NCI-H460 (cell line): ENCODE measurements at places on chromosomes 4 and X. TPM values are rescaled to one million over a fixed set of nuclear protein-coding genes. Genes with fewer than 3 reads are reported as not detected.
A peak's percentile ranks its signal among the peaks of the same experiment; 100 is the strongest.

COX7B2 gene
- total RNA-seq = not detected in 2 replicates

GRCh38 chr4:38045289-38045988 is 85.2 kb downstream of the PTTG2 start:
- DNase-seq = no peak

DNA sequence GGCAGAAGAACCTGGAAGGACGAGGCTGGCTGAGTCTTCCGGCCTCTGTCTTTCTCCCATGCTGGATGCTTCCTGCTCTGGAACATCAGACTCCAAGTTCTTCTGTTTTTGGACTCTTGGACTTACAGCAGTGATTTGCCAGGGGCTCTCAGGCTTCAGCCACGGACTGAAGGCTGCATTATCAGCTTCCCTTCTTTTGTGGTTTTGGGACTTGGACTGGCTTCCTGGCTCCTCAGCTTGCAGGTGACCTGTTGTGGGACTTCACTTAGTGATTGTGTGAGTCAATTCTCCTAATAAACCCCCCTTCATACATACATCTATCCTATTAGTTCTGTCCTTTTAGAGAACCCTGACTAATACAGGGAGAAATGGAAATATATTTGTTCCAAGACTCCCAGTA is 265.8 kb downstream of the PCDH18 start:
- DNase-seq = no peak

- DNase-seq = no peak
Measured at GRCh38 chr4:105923497-105924238, 28.4 kb downstream of the NPNT start.

GRCh38 chrX:27915617-27916016 is 65.6 kb downstream of the DCAF8L1 start:
- no peak for DNase-seq

DNA sequence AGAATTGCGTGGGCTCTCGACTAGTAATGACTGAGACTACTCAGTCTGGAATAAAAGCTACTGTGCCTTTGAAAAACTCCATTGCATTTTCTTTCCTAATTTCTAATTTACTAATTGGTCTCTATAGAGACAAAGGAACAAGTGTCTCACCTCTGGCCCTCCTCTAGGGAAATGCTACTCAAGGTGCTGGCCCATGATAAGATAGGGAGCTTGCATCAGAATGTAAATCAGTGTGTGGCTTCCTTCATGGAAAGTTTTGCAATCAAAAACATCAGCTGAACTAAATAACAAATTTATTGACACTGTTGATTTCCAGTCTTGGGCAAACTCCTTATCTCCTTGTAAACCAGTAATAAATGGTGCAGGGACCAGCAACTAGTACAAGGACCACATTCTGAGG is 81.8 kb downstream of the SRPX start:
- no peak for DNase-seq

DNA sequence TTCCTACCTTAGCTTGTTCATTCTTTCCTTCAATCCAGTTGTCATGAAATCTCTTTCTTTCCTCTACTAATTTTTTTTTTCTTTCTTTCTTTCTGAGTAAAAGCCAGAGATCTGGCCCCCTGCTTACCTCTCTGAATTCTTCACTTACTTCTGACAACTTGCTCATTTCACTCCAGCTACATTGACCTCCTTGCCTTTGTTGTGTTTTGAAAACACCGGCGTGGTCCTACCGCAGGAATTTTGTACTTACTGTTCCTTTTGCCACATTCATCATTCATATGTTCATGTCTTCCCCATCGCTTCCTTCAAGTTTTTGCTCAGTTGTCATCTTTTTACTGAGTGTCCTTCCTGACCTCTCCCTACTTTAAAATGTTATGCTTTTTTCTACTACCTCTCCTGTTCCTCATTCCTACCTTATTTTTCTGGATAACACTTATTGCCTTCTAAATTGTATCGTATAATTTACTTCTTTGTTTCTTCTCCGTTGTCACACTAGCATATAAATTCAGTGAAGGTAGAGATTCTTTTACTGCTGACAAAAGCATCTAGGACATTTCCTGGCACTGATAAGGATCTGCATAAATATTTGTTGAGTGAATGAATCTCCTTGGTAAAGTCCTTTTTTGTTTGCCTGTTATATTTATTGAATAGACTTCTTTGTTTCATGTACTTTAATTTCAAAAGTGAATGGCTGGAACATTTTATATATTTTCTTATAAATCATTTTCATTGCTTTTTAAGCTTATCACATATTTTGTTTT is 74.4 kb downstream of the NFKB1 start:
- peak; percentile 20 for DNase-seq

DNA sequence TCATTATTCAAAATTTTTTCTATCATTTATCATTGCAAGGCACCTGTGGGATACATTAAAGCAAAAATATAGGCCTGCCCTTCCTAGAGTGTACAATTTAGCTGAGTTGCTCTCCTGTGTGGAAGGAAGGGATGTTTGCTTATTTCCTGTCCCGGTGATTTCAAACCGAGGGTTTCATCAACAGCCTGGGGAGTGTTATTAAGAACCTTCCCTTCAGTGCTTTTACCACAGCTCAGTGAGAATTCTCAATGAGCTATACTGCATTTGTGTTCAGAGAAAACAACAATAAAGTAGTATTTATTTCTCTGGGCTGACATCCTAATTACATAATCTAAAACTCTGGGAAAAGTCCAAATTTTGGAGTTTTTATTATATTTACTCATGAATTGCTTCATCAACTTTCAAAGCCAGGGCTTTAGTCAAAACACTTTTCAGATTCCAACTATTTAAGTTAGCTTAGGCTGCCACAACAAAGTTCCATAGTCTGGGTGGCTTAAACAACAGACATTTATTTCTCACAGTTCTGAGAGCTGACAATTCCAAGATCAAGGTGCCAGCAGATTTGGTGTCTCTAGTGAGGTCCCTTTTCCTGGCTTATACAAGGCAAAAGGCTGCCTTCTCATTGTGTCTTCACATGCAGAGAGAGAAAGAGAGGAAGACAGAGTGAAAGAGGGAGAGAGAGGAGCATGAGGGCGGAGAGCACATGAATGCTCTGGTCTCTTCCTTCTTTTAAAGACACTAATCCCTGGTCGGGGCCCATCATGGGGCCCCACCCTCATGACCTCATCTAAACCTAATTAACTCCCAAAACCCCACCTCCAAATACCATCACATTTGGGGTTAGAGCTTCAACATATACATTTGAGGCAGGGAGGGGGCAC is 62.6 kb downstream of the MMRN1 start:
- DNase-seq = no peak

DNA sequence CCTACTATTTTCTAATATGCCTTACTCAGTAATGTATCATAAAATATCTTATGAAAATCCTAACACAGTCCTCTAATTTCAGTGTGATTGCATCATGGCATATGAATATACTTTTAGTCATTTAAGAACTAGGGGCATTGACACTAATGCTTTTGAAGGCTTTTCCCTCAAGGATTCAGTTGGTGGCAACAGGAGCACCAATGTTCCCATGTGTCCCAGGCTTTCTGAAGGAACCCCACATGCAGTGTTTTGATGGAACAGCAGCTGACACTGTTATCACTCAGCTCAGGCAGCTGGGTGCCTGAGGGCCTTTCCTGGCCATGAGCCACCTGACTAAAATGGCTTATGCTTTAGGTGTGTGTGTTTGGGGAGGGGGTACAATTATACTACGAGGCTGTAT is 348.3 kb downstream of the ARHGAP24 start:
- peak; percentile 16 for DNase-seq

PDGFC gene
- 17.6 and 20.2 TPM in 2 replicates for total RNA-seq

LGI2 gene
- total RNA-seq = not detected in 2 replicates

DNA sequence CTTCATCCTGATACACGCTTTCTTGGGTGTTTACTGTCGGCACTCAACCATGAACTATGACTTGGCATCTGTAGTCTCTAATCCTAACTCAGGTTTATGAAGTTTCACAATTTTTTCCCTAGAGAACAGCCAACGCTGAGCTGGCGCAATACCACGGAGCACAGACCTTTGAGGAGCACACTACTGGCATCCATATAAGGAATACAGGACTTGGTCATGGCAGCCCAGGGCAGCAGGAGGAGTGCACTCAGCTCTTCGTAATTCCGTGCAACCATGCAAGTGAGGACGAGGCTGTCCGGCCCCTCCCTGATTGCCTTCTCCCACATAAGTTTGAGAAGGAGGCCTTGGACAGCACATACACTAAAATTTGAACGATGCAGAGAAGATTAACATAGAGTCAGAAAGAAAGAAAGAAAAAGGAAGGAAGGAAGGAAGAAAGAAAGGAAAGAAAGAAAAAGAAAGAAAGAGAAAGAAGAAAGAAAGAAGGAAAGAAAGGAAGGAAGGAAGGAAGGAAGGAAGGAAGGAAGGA is 41.0 kb upstream of the PDLIM5 start:
- peak; percentile 98 for DNase-seq

GRCh38 chrX:103248553-103248952 is 6.4 kb downstream of the TCEAL8 start:
- peak; percentile 14 for DNase-seq

DNA sequence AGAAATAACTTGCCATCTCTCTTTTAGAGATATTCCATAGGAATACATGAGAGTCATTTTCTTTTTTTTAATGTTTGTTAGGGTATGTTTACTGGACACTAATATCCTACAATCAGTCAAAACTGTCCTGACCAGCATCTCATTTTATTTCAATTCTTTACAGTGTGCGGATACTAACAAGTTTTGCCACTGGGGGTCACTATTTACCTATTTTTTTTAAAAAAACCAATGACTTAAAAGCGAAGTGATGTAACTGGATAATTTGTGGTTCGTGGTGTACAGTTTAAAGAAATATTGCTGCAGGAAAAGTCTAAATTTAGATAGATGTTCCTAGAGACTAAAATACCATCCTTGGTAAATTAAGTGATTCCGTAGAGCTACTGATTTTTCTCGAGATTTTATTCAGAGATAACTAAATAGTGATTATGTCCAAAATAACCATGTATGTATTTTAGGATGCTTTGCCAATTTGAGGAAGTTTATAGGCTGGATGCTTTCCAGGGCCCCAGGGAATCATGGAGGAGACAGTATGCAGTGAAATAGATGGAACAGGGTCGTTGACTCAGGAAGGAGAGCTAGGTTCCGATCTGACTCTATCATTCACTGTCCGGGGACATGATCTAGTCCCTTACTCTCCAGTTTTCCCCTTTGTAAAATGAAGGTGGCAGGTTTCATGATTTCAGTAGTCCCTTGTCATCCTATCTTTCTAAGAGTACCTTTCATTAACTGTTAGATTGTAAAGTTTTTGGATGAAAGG is 34.0 kb upstream of the GNPDA2 start:
- DNase-seq = peak; percentile 19

DNA sequence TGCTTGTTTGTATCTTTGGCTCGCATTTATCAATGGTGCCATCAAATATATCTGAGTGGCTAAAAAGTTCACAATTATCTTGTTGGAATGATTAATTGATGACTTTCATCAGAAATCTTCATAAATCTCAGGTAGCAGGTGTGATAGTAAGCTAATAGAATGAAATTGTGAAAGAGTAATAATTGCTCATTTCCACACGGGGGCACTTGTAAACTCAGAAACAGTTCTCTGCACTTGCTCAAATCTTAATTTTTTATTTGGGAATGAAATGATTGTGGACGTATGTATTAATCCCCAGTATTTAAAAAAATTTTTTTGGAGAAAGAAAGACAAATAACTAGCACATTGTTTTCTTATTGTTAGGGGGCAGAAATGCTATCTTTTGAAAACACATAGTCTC is 132.8 kb downstream of the DTHD1 start:
- peak; percentile 12 for DNase-seq

DNA sequence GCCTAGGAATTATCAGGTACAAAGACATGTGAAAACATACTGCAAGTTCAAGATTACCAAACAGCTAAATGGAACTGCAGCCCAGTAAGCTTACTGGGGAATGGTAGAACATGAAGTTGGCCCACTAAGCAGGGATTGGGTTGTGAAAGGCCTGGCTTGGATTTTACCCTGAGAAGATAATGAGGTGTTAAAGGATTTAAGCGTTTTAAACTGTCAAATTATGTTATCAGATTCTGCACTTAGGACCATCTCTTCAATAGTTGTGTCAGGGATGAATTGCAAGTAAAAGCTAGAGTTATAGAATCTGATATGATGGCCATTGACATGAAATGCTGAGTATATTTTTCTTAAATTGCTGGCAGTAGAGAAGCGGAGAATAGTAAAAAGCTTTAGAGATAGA is 225.7 kb downstream of the GRID2 start:
- no peak for DNase-seq

- DNase-seq = no peak
Measured at GRCh38 chr4:7645956-7646355, 211.2 kb upstream of the PSAPL1 start.

- DNase-seq = no peak
Measured at GRCh38 chrX:45751156-45751555, 550.5 kb upstream of the DIPK2B start.

DNA sequence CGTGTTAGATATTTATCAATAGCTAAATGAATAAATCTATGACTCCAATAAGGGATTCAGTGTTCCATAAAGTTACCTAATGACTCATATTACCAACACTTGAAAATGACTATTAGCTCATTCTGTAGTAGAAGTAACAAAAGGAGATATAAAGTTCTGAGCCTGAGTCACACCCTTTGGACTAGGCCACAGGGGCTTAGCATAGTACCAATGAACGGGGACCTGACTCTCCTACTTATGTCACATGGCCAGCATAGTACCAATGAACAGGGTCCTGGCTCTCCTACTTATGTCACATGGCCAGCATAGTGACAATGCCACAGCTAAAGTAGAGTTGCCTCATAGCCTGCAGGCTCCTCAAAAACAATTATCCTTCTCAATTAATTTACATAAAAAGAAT is 43.7 kb downstream of the MAGEB16 start:
- no peak for DNase-seq

MAGEA2B gene
- total RNA-seq = not detected in 2 replicates

SLITRK4 gene
- total RNA-seq = 95.2 and 109 TPM in 2 replicates

TRIM75 gene
- total RNA-seq = not detected in 2 replicates
